Activated gamma-delta T cell treated with anti-CD3 and anti-CD28 coated beads, Interleukin-2, amount 50 U/mL, for 16 hours (primary cell): ENCODE measurements at places on chromosomes 6 and 20.
A peak's percentile ranks its signal among the peaks of the same experiment; 100 is the strongest.

DNA sequence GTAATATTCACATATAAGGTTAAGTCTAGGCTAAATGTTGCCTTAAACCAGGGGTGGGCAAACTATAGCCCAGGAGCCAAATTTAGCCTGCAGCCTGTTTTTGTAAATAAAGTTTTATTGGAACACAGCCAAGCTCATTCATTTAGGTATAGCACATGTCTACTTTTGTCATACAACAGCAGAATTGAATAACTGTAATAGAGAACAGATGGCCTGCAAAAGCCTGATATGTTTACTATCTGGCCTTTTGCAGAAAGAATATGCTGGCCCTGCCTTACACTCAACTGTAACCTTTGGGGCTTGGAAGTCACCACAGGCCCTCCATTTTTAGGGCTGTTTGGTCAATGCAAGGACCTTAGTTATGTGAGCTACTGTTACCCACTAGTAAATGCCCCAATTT is 17.7 kb upstream of the BCLAF1 start:
- no peak for DNase-seq

- DNase-seq, result no peak
Observed at GRCh38 chr20:5870568-5870981, 79.8 kb downstream of the TRMT6 start.

- no peak for DNase-seq
Observed at GRCh38 chr6:45031601-45032000, 296.5 kb upstream of the RUNX2 start.

- no peak for DNase-seq
Observed at GRCh38 chr6:104656235-104656634, 203.5 kb downstream of the HACE1 start.

DNA sequence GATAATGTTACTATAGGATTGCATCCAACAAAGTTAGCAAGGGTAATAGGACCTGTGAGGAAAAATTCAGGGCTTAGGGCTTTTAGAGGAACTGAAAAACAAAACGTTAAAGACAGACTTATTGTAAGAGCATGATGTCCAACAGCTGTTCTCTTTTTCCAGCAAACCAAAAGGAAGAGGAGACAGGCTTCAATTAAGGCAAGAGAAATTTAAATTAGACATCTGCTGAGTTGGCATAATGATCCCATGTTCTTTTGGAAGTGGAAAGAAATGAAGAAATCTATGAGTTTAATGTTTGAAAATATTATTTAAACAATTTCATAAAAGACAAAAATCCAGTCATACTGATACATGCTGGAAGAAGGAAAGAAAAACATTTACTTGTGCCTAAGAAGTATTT is 95.7 kb upstream of the HMGCLL1 start:
- no peak for DNase-seq

DNA sequence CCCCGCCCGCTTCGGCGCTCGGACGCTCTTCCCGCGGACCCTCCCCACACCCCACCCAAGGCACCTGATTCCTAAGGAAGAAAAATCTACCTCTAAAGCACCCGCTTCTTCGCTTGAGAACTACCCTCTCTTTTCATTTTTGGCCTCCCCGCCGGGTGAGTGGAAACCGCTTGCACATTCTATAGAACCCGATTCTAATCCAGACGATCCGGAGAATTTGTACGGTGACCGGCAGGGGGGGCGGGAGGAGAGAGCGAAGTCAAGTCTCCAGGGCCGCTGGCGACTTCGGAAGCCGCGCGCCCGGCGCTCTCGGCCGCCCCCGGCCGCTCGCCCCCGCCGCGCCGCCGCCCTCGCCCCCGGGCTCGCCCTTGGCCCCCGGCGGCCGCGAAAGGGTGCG is at the start of gene RBM24:
TSS of gene RBM24 (plus strand) at position 262 of the 397 bp plus-strand sequence. CDS start 221 bp downstream, outside the sequence.
- no peak for DNase-seq

GRCh38 chr6:74902089-74902488 is 303.8 kb downstream of the COL12A1 start:
- DNase-seq, result no peak

- DNase-seq, result peak; percentile 81
Observed at GRCh38 chr6:28863604-28864325, 60.0 kb downstream of the TRIM27 start.

GRCh38 chr6:37946057-37946456 is 126.5 kb downstream of the ZFAND3 start:
- DNase-seq, result no peak

DNA sequence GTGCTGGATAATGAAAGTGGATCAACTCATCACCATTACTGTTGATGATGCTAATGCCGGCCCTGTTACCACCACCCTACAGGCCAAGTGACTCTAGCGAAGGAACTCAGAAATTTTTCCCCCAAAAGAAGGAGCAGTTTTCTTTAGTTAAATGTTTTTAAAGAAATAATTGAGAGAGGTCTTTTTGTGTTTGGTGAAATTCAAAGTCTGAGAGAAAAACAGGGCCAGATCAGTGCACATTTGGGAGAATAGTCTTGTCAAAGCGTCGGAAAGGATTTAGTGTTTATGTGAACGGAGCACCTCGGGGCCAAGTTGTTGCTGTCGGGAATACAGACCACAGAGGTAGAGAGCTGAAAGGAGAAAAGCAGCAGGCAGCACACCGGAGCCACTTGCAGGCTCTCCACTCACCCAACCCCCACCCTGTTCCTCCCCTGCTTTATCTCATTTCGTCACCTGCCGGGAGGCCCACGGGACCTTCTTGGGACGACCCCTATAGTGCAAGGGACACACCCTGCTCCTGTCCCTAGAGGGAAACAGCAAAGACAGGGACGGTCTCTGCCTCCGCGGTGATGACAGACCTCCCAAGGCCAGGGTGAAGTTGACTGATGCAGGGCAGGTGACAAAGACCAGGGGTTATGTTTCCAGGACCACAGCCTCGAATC is 6.8 kb downstream of the TFAP2B start:
- no peak for DNase-seq

DNA sequence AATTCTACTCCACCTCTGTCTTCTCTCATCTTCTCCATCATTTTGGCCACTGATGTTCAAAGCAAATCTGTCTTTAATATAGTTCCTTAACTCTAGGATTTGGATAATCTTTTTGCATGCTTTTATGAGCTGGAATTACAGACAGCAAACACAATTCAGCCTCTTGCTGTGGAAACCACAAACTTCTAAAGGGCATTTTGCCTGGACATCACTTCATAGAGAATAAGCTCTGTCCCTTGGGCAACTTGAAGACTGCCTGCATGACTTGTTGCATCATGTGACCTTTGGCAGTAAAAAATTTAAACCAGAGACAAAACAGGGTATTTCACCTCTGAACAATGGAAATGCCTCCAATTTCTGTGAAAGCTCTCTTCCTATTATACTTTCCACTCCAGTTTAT is 74.1 kb upstream of the HDDC2 start:
- DNase-seq, result no peak

GRCh38 chr6:52301326-52301725 is 16.8 kb upstream of the MCM3 start:
- DNase-seq, result no peak

GRCh38 chr6:127291495-127291894 is 24.8 kb downstream of the RNF146 start:
- DNase-seq, result no peak
